Right renal cortex interstitium (tissue), 3 donors: ENCODE measurements at places on chromosomes 1 and 21.

DNA sequence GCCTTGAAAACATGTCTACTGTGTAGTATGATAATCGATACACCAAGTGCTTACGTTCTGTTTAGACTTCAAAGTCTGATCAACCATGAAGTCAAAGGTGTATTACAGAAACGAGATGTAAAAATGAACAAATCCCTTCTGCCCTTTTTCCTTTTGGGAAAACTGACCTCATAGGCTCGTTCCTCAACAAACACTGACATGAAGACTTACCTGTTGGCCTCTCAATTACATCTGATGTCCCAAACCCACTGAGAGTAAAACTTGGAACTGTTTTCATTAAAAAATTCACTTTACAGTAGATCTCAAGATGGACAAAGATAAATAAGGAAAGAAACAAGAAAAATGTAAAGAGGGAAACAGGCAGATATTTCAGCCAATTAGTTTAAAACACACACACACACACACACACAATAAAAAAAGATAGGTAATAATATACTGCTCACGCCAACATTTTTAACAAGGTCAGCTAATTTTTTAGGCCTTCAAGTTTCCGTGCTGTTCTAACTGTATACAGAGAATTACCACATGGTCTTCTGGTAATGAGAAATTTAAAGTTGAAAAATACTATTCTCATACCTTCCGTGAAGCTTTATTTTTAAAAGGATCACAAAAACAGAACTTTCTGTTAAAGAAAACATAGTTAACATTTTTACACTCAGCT, 2.1 kb downstream of the HMGN1 start:
- no peak for DNase-seq

DNA sequence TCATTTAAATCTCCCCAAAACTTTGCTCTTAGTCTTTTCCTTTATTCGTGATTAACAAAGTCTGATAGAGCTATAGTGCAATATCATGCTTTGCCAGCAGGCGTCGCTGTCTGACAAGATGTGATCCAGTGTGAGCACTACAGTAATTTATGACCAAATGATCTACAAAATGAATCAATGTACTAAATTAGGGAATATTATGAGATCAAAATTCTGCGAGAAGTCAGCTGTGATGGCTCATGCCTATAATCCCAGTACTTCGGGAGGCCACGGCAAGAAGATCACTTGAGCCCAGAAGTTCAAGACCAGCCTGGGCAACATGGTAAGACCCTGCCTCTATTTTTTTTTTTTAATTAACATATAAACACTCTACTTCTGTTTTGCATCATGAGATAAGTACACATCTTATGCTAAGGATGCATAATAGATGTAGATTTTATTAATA, 3.6 kb upstream of the SPSB1 start:
- no peak for DNase-seq

- peak; percentile 60 for DNase-seq
Measured at GRCh38 chr1:119715542-119715941, 3.8 kb downstream of the PHGDH start.

GRCh38 chr1:157181790-157182189, 43.6 kb upstream of the ETV3 start:
- no peak for DNase-seq

DNA sequence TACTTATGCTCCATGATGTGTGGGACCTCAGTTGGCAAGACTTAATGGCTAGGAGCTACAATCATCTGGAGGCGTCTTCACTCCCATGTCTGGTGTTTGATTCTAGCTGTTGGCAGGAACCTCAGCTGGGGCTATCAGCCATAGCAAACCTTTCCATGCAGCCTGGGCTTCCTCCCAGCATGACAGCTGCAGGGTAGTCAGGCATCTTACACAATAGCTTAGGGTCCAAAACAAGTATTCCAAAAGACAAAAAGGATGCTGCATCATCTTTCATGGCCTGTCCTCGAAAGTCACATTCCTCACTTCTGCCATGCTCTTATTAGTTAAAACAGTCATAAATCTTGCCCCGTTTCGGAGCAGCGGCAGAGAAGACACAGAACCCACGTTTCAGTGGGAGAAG, 90.9 kb downstream of the LRRC8C start:
- DNase-seq: no peak

- DNase-seq: no peak
Measured at GRCh38 chr1:212536586-212536985, 72.0 kb upstream of the ATF3 start.

- DNase-seq: no peak
Measured at GRCh38 chr1:156504438-156504813, 3.9 kb upstream of the MEF2D start.

GRCh38 chr1:229012823-229013222, 258.1 kb upstream of the RAB4A start:
- DNase-seq: no peak

GRCh38 chr1:233140974-233141373, 154.6 kb downstream of the PCNX2 start:
- DNase-seq: no peak

- no peak for DNase-seq
Measured at GRCh38 chr1:39508857-39509305, 17.4 kb downstream of the BMP8A start.

- no peak for DNase-seq
Measured at GRCh38 chr21:42350318-42350910, 380 bp downstream of the TFF2 start.

DNA sequence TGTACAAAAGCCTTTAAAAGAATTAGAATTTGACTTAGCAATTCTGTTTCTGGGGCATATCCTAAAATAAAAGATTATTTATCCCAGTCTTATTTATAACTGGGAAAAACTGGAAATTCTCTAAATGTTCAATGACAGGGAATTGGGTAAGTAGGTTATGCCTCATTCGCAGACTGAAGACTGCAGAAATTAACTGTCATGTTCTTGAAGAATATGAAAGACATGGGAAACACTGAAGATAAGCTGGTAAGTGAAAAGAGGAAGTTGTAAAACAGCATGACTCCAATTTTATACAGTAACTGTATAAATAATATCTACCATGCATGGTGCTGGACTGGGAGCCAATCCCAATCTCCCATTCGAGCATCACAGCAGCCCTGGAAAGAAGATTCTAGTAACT, 50.6 kb upstream of the SLC2A1 start:
- DNase-seq: no peak

- DNase-seq: no peak
Measured at GRCh38 chr1:202630541-202630940, 79.7 kb downstream of the SYT2 start.

- DNase-seq: no peak
Measured at GRCh38 chr21:44263221-44263760, 1.6 kb upstream of the DNMT3L start.

DNA sequence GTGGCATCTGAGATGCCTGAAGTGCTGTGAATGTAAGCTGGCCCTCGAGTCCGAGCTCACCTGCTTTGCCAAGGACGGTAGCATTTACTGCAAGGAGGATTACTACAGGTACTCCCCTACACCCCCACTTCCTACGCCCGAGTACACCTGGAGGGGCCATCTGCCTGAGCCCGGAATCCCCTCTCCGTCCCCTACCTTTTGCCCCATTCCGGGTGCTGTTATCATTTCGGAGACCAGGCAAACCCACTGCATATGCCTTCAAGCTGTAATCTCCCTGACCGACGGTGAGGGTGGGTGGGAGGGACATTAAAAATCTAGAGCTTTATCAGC, 2.9 kb downstream of the LHX9 start:
- DNase-seq: no peak

GRCh38 chr1:21287905-21288514, 2.3 kb downstream of the ECE1 start:
- DNase-seq: no peak

GRCh38 chr1:26016953-26017545, 4.5 kb upstream of the EXTL1 start:
- no peak for DNase-seq
